IPS DF 19.7 (cell line): ENCODE measurements at places on chromosomes 3 and 15.

GRCh38 chr3:10281951-10282350 lies 10.8 kb downstream of the GHRL start:
- DNase-seq = no peak

GRCh38 chr15:68930268-68931022 lies at the start of gene SPESP1:
TSS of gene SPESP1 (plus strand) at chr15:68930525. CDS start at chr15:68930654, 129 bp downstream.
- no peak for DNase-seq

DNA sequence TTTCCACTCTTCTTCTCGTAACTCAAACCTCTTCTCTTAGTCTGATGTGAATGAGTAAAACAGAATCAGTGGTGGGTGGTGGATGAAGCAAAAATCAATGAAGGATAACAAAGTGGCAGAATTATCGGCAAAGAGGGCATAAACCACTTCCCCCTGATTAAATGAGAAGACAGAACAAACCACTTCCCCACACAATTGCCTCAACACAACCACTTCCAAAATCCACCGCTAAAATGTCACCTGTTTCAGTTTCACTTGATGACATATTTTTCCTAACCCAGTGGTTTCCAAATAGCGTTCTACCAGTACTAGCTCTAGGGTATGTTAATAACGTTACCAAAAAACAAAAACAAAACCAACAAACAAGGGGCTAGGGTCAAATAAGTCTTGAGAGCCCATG lies 478.7 kb upstream of the WNT5A start:
- no peak for DNase-seq

DNA sequence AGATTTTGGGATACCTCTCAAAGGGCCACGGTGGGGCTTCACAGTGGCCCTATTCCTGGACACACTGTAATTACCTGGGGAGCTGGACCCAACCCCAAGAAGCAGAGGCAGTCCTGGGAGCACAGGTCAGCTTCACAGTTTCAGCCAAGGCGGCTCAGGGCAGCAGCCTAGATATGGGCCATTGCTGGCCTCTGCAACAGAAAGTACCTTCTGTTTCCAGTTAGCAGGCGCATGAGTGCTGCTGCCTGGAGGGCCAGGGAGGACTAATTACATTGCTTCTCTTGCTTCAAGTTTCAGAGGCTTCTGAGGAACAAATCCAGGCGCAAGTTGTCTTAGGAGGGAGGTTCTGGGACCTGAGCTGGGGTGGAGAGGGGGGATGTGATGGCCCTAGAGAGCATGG lies 13.5 kb upstream of the DUSP7 start:
- no peak for DNase-seq

DNA sequence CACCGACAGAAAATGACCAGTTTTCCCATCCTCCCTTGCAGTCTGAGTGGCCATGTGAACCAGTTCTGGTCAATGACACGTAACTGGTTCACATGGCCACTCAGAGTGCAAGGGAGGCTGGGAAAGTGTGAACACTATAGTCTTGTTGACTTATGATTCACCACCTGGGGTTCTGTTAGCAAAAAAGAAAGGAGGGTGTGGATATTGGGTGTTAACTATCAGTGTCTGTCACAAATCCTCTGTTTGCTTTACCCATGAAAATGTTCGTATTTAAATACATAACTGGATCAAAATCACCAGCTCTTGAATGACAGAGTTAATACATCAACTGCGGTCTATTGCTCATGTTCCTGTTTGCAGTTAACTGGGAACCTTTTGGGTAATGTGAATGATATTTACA lies 92.3 kb downstream of the ADAMTSL3 start:
- DNase-seq = no peak

DNA sequence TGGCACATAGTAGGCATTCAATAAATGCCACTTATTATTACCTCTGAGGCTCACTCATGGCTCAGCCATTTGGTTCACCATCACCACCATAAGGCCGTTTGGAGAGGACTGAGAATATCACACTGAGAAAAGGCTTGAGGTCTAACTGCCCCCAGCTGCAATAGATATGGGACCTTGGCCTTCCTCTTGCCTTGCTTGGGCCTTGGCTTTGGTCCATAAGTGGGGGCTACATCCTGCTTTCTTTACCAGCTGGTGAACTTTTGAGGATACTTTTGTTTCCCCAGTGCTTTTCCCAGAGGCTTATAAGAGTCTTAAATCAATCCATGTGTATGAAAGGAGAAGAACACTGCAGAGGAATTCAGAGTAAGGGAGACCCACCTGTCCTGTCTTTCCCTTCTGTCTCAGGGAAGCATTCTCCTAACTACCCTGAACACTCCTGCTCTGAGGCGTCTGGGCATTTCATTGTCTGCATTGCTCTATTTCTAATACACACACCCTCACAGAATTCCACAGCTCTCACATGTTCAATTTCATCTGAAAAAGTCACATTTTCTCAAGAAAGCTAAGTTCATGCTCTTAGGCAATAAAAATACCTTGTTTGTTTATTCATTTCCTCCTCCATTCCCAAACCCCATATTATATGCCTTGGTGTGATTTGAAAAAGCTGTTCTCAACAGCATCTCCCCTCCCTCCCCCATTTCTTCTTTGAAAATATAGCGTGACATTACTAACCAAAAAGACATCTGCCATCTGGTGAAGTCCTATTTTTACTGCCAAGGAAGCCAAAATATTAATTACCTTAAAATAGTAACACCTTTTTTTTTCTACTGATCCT lies 22.5 kb upstream of the KCNMB2 start:
- DNase-seq = no peak

DNA sequence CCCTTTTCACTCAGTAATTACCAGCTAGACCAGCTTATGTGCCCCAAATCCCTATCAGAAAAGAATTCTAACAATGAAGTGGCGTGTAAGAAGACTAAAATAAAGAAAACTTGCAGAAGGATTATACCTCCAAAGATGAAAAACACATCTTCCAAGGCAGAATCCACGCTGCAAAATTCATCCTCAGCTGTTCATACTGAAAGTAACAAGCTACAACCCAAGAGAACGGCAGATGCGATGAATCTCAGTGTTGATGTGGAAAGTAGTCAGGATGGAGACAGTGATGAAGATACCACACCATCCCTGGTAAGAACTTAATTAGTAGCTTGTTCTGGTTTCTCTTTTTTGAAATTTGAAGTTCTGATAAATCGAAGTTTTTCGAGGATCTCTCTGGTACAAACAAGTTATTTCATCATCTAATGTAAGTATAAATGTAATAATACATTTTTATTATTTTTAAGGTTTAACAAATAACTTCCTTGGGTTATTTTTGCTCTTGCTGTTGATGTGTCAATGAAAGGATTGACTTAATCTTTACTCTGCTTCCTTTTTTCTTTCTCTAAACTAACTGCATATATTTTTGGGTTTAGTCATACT lies 1.4 kb downstream of the WDR76 start:
- no peak for DNase-seq

DNA sequence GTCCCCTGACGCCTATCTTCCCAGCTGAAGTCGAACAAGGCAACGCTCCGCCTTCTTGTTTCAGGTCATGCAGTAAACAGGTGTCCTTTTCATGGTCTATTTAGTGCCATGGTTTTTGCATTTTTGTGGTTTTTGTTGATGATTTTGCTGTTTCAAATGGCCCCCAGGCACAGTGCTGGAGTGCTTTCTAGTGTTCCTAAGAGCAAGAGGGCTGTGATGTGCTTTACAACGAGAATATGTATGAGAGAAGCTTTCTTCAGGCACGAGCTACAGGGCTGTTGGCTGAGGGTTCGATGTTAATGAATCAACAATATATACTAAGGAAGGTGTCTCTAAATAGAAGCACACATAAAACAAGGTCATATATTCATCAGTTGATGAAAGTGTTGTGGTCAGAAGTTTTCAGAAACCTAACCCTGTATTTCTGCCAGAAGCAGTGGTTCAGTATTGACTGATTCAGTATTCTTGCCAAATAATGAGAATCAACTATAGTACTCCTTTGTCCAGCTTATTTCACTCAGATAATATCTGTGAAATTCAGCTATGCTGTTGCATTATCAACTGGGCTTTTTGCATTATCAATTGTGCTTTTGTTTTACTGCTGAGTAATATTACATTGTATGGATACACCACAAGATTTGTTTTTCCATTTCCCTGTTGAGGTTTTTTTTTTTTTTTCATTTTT lies 18.5 kb downstream of the LIMD1 start:
- no peak for DNase-seq

GRCh38 chr15:56931639-56932508 lies 13.4 kb downstream of the TCF12 start:
- DNase-seq = no peak

DNA sequence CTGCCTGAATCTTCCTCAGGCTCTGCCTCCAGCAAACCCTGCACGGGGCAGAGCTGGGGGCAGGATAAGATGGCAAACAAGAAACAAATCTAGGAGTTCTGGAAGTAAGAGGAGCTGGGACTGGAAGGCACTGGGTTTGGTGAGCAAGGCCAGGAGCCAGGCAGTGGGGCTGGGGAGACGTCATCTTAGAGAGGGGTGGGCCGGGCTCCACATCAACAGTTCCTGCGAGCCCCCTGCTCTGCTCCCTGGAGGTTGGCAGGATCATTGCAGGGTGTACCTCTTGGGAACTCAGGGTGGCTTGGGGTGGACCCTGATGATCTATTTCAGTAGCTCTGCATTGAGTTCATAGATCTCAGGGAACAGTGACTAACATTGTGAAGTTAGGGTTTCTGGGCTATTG lies 87.3 kb upstream of the PRR23E start:
- DNase-seq = no peak

GRCh38 chr3:54836871-54837270 lies 91.0 kb downstream of the LRTM1 start:
- no peak for DNase-seq

- DNase-seq = no peak
Measured at GRCh38 chr3:66948041-66948440, 50.1 kb upstream of the KBTBD8 start.

DNA sequence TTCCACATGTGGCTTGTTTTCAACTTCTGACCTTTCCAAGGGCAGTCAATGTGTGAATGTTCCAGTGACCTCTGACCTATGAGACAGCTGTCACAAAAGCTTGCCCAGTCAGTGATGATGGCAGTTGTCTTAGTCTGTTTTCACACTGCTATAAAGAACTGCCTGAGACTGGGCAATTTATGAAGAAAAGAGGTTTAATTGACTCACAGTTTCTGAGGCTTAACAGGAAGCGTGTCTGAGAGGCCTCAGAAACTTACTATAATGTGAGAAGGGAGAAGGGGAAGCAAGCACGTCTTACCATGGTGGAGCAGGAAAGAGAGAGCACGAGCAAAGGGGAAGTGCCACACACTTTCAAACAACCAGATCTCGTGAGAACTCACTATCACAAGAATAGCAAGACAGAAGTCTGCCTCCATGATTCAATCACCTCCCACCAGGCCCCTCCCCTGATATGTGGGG lies 95.6 kb downstream of the ECT2 start:
- DNase-seq = no peak

DNA sequence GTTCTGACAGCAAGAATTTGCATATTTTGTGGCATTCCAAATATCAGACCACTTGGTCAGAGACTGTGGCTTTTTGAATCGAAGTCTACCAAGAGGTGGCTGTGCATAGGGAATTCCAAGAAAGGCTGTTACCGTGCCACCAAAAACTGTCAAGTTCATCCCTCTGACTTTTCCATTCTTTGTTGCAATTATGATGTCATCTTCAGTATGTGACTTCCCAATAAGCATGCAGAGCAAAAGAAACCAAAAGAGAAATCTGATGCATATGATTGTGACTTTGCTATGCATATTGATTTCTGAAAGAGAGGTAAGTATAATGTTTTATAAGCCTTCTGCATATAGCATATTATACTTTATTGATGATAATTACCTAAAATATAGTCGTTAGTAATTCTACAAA lies 6.5 kb downstream of the BCHE start:
- no peak for DNase-seq

DNA sequence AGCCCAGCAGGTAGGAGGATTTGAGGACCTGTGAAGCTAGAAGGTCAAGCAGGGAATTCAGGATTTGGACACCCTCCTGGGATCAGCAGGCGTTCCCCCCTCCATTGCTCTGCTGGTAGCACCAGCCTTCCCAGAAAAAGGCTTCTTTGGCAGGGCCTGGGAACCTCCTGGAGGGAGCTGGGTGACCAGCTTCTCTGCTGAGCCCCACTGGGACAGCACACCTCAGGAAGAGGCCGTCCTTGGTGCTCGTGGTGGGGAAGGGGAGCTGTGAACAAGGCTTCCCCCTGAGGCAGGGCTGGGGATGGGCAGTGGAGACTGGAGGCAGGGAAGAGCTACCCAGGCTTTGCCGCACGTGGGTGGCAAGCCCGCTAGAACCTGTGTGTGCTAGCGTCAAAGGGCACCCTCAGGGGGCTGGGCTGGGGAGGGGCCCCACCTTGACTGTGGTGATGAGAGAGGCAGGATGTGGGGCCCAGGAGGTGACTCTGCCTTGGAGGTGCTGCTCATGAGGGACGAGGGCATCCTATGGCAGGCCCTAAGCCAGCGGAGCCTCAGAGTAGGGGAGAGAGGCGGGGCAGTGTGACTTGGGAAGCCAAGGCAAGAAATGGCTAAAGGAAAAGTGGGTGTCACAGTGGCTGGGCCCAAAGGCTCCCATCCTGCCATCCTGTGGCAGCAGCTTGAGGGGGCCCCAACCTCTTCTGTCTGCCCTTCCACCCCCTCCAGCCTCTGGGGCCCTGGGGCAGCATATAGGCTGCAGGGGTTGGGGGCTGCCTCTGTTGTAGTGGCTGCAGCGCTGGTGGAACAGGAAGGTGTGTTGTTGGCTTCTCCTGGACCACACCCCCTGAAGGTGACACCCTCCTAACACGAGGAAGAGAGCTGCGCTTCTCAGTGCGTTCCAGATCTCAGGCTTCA lies 20.7 kb downstream of the KLF13 start:
- no peak for DNase-seq

GRCh38 chr3:71587958-71588357 lies 4.4 kb upstream of the FOXP1 start:
- DNase-seq = no peak

- DNase-seq = no peak
Measured at GRCh38 chr3:111667621-111668239, 72.6 kb upstream of the ZBED2 start.

GRCh38 chr3:188124184-188124583 lies 29.8 kb upstream of the LPP start:
- no peak for DNase-seq

GRCh38 chr15:73573572-73573971 lies 59.6 kb downstream of the NPTN start:
- DNase-seq = no peak

GRCh38 chr15:88239594-88239993 lies 16.9 kb downstream of the NTRK3 start:
- DNase-seq = no peak

- no peak for DNase-seq
Measured at GRCh38 chr15:88652456-88653199, 13.8 kb downstream of the ISG20 start.

DNA sequence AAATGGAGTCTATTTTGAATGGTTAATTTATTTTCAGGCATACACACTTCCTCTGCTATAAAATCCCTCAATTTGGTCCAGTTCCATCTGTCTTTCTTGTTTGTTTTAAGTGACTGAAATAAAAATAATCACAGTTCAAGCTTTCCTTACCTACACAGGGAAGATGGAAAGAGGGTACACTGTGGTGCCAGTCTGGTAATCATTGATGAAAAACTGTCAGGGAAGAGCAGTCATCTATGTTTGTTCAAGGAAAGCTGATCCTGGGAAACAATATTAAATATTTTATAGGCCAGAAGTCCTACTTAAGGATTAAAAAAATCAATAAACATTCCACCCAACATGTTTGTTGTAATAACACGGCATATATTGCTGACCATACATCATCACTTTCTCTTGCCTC lies 115.2 kb upstream of the KCNMB2 start:
- no peak for DNase-seq
